ENCODE measurements at places on chromosomes 1 and 21.

DNA sequence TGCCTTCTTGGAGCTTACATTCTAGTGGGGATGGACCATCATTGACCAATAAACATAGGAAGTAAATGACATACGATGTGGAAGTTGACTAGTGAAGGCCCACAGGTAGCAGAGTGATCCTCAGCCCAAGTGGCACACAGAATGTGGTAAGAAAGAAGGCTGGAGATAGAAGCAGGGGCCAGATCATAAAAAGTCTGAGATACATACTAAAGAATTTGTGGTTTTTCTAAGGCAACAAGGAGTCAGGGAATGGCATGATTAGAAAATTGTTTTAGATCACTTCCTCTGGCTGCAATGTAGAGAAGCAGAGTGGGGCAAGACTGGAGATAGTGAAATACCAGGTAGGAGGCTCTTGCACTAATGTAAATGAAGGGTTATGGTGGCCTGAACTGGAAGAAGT is 154.0 kb downstream of the VPS13D start:
- no peak for DNase-seq

DNA sequence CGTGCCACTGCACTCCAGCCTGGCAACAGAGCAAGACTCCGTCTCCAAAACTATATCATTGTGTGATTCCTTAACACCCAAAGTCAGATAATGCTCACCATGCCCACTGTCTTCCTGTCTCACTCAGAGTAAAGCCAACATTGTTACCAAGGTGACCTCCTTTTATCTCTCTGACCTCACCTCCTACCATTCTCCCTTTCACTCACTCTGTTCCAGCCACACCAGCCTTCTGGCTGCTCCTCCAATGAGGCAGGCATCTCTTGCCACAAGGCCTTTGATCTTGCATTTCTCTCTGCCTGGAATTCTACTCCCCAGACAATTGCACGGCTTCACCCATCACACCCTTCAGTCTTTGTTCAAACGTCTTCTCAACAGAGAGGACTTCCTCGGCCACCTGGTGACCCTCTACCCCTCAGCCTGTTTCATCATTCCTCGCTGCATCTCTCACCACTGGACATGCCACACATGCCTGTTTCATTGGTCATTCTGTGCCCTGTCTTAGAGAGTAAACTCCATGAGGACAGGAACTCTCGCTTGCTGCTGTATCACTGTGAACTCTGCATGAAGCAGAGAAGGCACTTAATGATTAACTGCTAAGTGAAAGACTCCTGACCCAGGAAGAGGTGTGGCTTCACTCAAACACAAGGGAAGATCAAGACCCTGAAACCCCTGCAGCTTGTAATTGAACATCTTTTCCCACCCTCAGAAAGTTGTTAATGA is 67.1 kb upstream of the CAPZB start:
- no peak for DNase-seq

GRCh38 chr1:150798525-150798924 is 9.5 kb downstream of the CTSK start:
- peak; percentile 81 for DNase-seq

- peak; percentile 64 for DNase-seq
Measured at GRCh38 chr21:33229784-33230544, at the start of gene IFNAR2. TSS of gene IFNAR2 (plus strand) at chr21:33229938. CDS start at chr21:33241923, 11,985 bp downstream.

- no peak for DNase-seq
Measured at GRCh38 chr1:181113059-181113641, 24.6 kb downstream of the IER5 start.

GRCh38 chr1:154857441-154858215 is 12.5 kb downstream of the KCNN3 start:
- DNase-seq = no peak

DNA sequence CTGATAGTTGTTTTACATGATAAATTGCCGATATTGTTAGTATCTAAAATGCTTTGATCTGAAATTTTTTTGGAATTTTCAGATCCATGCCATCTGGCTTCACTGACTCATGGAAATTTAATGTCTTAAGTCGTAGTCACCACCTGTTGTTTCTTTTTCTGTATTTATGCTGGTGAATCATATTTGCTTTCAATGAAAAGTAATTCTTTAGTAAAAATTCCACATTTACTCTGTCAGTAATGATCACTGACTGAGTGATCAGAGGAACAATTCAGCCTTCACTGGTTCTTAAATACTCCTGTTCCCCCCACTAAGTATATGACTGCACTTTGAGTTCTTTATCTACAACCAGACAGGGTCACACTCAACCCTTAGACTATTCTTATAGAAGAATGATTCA is 185.6 kb upstream of the NRIP1 start:
- DNase-seq = no peak

DNA sequence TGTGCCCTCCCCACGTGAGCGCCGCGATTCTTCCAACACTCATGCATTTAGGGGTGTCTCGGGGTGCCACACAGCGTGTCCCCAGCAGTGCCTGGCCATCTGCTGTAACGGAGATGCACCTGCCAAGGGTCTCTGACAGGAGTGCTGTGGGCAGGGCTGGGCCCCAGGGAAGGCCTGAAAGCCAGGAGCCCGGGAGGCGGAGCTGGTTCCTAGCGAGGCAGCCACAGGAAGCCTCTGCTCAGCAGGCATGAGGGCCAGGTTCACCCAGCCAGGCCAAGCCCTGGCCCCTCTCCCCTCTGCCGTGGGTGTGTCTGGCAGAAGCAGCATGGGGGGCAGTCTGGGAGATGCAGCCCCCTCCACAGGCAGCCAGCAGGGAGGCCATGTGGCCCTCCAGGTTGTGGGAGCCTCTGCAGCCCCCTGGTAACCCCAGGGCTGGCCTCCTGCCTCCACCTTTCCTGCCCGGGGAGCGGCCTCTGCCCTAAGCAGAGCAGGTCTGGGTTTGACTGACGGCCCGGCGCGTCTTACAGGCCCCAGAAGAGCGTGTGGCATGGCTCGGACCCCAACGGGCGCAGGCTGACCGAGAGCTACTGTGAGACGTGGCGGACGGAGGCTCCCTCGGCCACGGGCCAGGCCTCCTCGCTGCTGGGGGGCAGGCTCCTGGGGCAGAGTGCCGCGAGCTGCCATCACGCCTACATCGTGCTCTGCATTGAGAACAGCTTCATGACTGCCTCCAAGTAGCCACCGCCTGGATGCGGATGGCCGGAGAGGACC is 30.4 kb downstream of the SLC19A1 start:
- DNase-seq = no peak

All from NCI-H1105 (cell line).